ENCODE measurements at places on chromosomes 13 and 19. TPM values are rescaled to one million over a fixed set of nuclear protein-coding genes. Genes with fewer than 3 reads are reported as not detected.

VSTM1 gene
- not detected for total RNA-seq

DNA sequence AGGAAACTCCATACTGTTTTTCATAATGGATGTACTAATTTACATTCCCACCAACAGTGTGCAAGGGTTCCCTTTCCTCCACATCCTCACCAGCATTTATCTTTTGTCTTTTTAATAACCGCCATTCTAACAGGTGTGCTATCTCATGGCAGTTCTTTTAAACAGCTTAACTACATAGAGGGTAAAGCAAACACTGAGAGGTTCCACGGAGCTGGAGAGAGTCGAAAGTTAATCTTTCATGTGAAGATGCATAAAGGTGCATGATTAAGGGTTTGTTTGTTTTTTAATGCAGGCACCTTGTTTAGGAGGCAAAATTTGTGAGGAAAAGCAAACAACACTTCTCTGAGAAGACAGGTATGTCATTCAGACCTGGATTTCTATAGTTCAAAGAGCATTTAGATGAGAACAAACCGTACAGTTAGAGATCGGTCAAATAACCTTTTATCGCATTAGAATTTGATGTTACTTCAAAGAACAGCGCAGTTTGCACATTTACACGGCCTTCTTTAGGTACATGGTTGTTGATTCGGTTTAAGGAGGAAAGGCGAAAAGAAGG is 193.9 kb downstream of the RBM26 start:
- no peaks in the 10 kb centered on the region for H3K36me3 ChIP-seq
- H3K27ac ChIP-seq, result no peak overlapping the region
- H3K27me3 ChIP-seq, result no peaks in the 10 kb centered on the region
- H3K4me1 ChIP-seq, result no peaks in the 10 kb centered on the region
- no peak overlapping the region for H3K4me3 ChIP-seq
- no peak for DNase-seq

- H3K36me3 ChIP-seq, result no peaks in the 10 kb centered on the region
- no peak overlapping the region for H3K27ac ChIP-seq
- no peak overlapping the region for H3K4me3 ChIP-seq
- peaks cover 12% of the 10 kb centered on the region for H3K4me1 ChIP-seq
- H3K27me3 ChIP-seq, result no peaks in the 10 kb centered on the region
Measured at GRCh38 chr19:35094656-35095055, 21.0 kb upstream of the FXYD3 start.

- DNase-seq, result no peak
- H3K27ac ChIP-seq, result peak overlapping the region; percentile 69
- no peaks in the 10 kb centered on the region for H3K36me3 ChIP-seq
- H3K27me3 ChIP-seq, result no peaks in the 10 kb centered on the region
- peak overlapping the region; percentile 26 for H3K4me3 ChIP-seq
- peaks cover 4% of the 10 kb centered on the region for H3K4me1 ChIP-seq
Measured at GRCh38 chr13:109707742-109708617, 78.4 kb downstream of the IRS2 start.

- H3K27ac ChIP-seq, result no peak overlapping the region
- peaks cover 5% of the 10 kb centered on the region for H3K4me1 ChIP-seq
- H3K27me3 ChIP-seq, result no peaks in the 10 kb centered on the region
- no peak for DNase-seq
Measured at GRCh38 chr13:111179908-111180760, 65.0 kb downstream of the ARHGEF7 start.

- no peak for DNase-seq
- H3K27me3 ChIP-seq, result no peaks in the 10 kb centered on the region
- no peak overlapping the region for H3K4me3 ChIP-seq
- no peaks in the 10 kb centered on the region for H3K36me3 ChIP-seq
Measured at GRCh38 chr13:65856431-65856830, 1373.7 kb downstream of the PCDH9 start.

- H3K4me3 ChIP-seq, result no peak overlapping the region
- DNase-seq, result peak; percentile 88
- peaks cover 2% of the 10 kb centered on the region for H3K36me3 ChIP-seq
- H3K4me1 ChIP-seq, result peaks cover 39% of the 10 kb centered on the region
- peak overlapping the region; percentile 57 for H3K27ac ChIP-seq
- H3K27me3 ChIP-seq, result no peaks in the 10 kb centered on the region
Measured at GRCh38 chr19:43624933-43625332, 5.5 kb upstream of the ZNF428 start.

DNA sequence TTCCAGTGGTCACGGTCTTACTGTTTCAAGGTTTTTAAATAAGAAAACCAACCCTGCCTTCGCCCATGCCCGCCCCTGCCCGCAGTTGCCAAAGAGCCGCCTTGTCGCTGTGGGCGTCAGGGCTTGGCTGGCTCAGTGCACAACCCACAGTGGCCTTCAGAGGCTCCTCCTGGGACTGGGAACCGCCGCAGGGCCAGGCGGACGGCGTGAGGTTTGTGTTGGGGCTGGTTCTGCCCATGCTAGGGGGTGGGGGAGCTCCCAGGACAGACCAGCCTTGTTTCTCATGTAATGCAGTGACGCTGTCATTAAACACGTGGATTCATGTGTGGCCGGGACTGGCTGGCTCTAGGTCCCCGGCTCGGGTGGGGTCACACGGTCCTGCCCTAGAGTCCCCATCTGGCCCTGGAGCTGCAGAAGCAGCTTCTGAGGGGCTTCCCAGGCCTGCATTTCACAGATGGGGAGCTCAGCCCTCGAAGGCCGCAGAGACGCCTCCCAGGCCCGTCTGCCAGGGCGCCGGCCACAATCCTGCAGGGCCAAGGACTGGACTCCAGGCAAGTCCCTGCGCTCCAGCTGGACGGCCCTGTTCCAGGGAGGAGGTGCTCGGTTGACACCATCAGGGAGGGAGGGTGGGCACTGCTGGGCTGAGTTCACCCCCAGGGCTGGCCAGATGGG is 2.4 kb upstream of the TEKTIP1 start:
- H3K36me3 ChIP-seq, result peaks cover 45% of the 10 kb centered on the region
- no peak for DNase-seq
- no peak overlapping the region for H3K4me3 ChIP-seq
- peaks cover 7% of the 10 kb centered on the region for H3K4me1 ChIP-seq
- H3K27ac ChIP-seq, result no peak overlapping the region
- H3K27me3 ChIP-seq, result no peaks in the 10 kb centered on the region

SULT2A1 gene
- 0.18 TPM for total RNA-seq

DNA sequence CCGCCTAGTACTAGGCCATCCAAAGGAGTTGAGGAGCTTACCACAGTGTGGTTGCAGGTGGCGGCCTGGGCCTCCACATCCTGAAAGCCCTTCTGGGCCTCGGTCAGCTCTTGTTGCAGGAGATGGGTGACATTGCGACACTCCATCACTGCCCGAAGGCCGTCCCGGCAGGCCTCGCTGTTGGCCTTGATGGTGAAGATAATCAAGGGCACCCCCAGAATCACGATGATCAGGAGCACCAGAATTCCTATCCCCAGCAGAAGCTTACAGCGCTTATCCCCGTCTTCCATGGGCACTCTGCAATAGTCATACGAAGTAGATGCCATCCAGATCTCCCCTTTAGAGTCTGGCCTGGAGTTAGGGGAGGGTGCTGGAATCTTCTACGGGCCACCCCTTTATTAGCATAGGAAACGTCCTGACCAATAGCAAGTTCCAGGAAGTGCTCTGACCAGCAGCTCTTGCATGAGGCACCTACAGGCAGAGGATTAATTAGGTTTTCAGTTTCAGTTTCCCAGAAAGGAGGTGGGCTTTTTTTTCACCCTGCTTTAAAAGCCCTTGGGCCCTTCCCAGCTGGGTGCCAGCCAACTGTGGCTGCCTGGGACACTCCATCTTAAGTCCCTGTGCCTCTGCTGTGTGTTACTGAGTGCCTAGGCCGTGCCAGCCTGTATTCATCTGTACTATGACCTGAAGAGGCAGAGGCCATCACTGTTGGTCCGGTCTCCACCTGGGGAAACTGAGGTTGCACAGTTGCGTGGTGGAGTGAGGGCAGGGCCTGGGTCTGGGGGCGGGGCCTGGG is at the start of gene BST2:
Gene BST2, minus strand, starts transcription at position 381 of the 796 bp plus-strand sequence. Its CDS starts 55 bp downstream, at position 326.
- H3K4me3 ChIP-seq, result peak within 1 kb of the TSS; percentile 53
- peak within 1 kb of the TSS; percentile 69 for H3K27ac ChIP-seq
- no peaks in the 10 kb centered on the region for H3K27me3 ChIP-seq
- peaks cover 22% of the 10 kb centered on the region for H3K36me3 ChIP-seq
- DNase-seq, result peak; percentile 90
- H3K4me1 ChIP-seq, result peaks cover 12% of the 10 kb centered on the region

ETHE1 gene
- total RNA-seq, result 13.0 TPM

- H3K4me3 ChIP-seq, result no peak overlapping the region
- DNase-seq, result no peak
- no peak overlapping the region for H3K27ac ChIP-seq
- no peaks in the 10 kb centered on the region for H3K36me3 ChIP-seq
Measured at GRCh38 chr13:57748096-57748495, 116.6 kb downstream of the PCDH17 start.

ZNF763 gene
- total RNA-seq, result 0.22 TPM

GRCh38 chr19:6138066-6138465 is 2.6 kb downstream of the ACSBG2 start:
- H3K4me1 ChIP-seq, result no peaks in the 10 kb centered on the region
- no peak overlapping the region for H3K4me3 ChIP-seq
- no peaks in the 10 kb centered on the region for H3K36me3 ChIP-seq
- no peak for DNase-seq

ACP4 gene
- total RNA-seq, result not detected
